Esophagus squamous epithelium (tissue), 5 donors: ENCODE measurements at places on chromosomes 12 and 14.

DNA sequence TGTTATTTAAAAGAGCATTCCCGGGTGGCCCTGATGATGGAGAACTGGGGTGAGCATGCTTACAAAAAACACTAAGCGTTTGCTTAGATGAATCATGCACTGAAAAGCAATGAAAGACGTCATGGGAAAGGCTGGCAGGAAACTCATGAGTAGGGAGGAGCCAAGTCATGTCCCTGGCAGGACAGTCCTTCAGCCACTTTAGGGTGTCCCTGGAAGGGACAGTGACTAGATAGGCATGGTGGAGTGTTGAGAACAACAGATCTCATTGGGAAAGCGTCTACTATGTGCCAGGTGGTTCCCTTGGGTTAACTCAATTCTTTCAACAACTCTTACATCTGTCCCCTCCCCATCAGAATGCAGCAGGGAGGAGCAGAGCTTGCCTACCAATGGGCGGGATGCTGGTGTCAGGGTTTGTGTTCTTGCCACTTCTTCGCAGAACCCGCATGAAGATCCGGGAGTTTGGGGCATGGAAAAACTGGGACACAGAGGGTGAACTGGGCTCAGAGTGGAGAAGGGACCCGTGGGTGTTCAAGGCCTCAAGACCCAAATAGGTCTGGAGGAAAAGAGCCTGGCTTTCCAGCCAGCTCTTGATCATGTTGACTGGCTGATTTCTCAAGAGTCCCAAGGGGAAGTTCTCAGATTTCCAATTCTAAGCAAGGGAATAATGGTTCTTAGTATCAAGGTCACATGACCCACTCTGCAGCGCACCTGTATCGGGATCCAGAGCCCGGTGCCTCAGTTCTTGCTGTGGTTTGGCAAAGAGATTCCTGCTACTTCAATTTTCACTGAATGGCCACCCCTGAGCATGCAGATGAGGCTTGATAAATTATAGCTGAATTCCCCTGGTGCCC, 653.9 kb upstream of the TBX3 start:
- peaks cover 4% of the 10 kb centered on the region for H3K27me3 ChIP-seq
- no peaks in the 10 kb centered on the region for H3K36me3 ChIP-seq
- DNase-seq, result no peak
- H3K4me1 ChIP-seq, result peaks cover 44% of the 10 kb centered on the region
- no peak overlapping the region for H3K4me3 ChIP-seq

DNA sequence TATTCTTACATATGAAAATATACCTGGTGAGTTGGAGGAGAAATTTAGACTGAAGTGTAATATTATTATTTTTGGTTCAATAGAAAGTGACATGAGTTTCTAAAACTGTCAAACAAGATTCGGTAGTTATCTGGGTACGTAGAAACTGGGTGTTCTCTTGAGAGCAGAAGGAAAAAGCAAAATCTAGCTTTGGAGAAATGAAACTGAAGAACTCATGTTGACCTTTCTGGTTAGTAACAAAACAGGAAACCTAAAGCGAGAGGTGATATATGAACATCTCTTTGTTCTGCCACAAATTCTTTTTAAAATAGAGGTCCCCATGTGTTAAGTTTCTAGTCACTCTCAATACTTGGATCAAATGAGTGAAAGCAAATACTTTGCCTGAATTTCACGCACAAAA, 401.7 kb downstream of the TRHDE start:
- no peaks in the 10 kb centered on the region for H3K4me1 ChIP-seq
- no peaks in the 10 kb centered on the region for H3K36me3 ChIP-seq
- DNase-seq, result no peak
- H3K27ac ChIP-seq, result no peak overlapping the region
- H3K27me3 ChIP-seq, result no peaks in the 10 kb centered on the region

DNA sequence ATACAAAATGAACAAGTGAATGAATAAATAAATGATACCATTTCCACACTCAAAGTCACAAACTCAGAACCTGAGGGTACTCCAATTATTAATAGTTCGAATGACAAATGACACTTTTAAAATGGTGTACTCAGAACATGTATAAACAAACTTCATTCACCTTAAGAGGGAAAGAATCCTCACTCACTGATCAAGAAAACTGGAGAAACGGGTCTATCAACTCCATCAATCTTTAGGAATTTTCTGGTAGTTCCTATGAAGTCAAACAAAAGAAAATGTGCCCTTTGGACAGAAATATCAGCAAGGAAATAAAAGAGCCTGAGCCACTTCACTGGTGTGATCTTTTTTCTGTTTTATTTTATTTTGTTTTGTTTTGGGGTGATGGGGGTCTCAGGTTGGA, 5.2 kb upstream of the NRDE2 start:
- peaks cover 3% of the 10 kb centered on the region for H3K27me3 ChIP-seq
- no peak overlapping the region for H3K4me3 ChIP-seq
- no peaks in the 10 kb centered on the region for H3K36me3 ChIP-seq
- DNase-seq, result no peak
- H3K27ac ChIP-seq, result no peak overlapping the region

DNA sequence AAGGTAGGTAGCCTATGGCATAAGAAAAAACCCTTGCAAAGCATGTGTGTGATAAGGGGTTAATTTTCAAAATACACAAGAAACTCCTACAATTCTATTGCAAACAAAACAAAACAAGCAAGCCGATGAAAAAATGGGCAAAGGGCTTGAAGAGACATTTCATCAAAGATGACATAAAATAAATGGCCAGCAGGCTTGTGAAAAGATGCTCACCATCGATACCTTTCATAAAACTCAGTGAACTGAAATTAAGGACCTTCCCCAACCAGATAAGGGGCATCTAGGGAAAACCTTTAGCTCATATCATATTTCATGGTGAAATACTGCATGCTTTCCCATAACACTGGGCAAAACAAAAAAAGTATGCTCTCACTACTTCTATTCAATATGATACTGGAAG, 131.2 kb downstream of the PPM1H start:
- H3K4me3 ChIP-seq, result no peak overlapping the region
- no peaks in the 10 kb centered on the region for H3K27me3 ChIP-seq
- DNase-seq, result no peak
- no peak overlapping the region for H3K27ac ChIP-seq

GRCh38 chr14:89760086-89760485, 194.4 kb downstream of the EFCAB11 start:
- H3K36me3 ChIP-seq, result no peaks in the 10 kb centered on the region
- no peak overlapping the region for H3K4me3 ChIP-seq
- no peak overlapping the region for H3K27ac ChIP-seq
- H3K27me3 ChIP-seq, result no peaks in the 10 kb centered on the region

- no peak overlapping the region for H3K4me3 ChIP-seq
- H3K36me3 ChIP-seq, result no peaks in the 10 kb centered on the region
- no peaks in the 10 kb centered on the region for H3K27me3 ChIP-seq
- H3K4me1 ChIP-seq, result no peaks in the 10 kb centered on the region
- no peak for DNase-seq
Measured at GRCh38 chr14:88352698-88353097, 29.6 kb upstream of the KCNK10 start.

DNA sequence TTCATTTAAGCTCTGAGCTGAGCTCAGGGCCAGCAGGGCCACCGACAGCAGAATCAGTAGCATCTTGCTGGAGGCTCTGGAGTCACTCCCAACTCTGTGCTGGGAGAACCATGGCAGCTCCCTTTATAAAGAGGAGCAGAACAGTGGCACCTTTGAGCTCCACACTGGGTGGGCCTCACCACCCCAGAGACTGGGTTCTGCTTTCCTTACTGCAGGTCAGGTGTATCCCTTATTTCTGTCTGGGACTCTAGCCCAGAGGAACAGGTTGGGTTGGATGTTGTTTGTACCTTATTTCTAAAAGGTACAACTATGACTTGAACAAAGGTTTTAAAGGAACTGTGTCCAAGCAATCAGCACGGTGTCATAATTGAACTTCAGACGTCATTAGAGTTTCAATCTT, at the start of gene PRB3:
Gene PRB3 (minus strand): TSS at position 101 of the 400 bp plus-strand sequence. CDS start 38 bp downstream, at position 63.
- H3K27me3 ChIP-seq, result no peaks in the 10 kb centered on the region
- DNase-seq, result no peak
- no peak within 1 kb of the TSS for H3K27ac ChIP-seq
- no peaks in the 10 kb centered on the region for H3K4me1 ChIP-seq

DNA sequence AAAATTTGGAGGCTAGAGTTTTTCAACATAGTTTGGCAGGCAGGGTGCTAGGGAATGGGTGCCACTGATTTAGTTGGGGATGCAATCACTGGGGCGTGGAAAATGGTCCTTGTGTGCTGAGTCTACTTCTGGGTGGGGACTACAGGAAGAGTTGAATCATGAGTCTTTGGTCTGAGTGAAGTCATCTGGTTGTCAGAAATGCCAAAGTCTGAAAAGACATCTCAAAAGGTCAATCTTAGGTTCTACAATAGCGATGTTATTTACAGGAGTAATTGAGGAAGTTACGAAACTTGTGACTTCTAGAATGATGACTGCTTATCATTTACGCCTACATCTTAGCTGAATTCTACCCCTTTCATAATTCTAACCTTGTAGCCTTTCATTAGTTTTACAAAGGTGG, 209.1 kb downstream of the NUBPL start:
- no peak for DNase-seq
- no peaks in the 10 kb centered on the region for H3K27me3 ChIP-seq
- no peak overlapping the region for H3K27ac ChIP-seq
- H3K4me3 ChIP-seq, result no peak overlapping the region
- no peaks in the 10 kb centered on the region for H3K4me1 ChIP-seq

- no peak overlapping the region for H3K4me3 ChIP-seq
- DNase-seq, result no peak
- H3K27ac ChIP-seq, result no peak overlapping the region
Measured at GRCh38 chr12:101793401-101793800, 37.4 kb downstream of the GNPTAB start.

- H3K27me3 ChIP-seq, result no peaks in the 10 kb centered on the region
- no peaks in the 10 kb centered on the region for H3K4me1 ChIP-seq
- H3K36me3 ChIP-seq, result peaks cover 1% of the 10 kb centered on the region
Measured at GRCh38 chr12:7161811-7162210, 27.7 kb upstream of the PEX5 start.

DNA sequence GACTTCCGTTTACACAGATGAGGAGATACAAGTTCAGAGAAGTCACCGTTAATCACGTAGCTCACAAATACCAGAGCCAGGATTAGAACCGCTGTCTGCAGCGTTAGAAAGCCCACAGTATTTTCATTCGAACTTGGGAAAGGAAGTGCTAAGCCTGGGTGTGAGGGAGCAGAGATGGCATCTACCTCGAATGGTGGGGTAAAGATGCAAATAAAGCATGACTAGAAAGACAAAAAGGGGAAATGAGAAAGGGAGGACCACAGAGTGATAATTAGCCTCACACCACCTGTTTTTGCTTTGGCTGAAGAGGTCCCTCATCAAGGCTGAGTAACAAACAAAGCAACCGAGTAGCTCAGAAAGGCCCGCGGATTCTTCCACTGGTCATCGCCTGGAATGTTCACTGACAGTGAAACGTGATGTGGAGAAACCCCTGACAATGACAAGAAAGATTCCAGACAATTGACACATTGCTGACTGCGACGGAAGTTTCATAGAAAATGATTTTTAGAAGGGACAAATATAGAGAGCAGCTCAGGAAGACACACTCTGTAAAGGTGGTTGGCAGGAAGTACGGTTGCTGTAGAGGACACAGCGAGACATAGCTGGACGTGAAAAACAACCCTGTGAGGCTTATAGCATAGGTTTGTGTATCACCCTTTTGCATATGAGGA, 31.5 kb upstream of the BHLHE41 start:
- no peaks in the 10 kb centered on the region for H3K36me3 ChIP-seq
- no peaks in the 10 kb centered on the region for H3K27me3 ChIP-seq
- H3K27ac ChIP-seq, result no peak overlapping the region
- H3K4me1 ChIP-seq, result peaks cover 4% of the 10 kb centered on the region
- no peak for DNase-seq

DNA sequence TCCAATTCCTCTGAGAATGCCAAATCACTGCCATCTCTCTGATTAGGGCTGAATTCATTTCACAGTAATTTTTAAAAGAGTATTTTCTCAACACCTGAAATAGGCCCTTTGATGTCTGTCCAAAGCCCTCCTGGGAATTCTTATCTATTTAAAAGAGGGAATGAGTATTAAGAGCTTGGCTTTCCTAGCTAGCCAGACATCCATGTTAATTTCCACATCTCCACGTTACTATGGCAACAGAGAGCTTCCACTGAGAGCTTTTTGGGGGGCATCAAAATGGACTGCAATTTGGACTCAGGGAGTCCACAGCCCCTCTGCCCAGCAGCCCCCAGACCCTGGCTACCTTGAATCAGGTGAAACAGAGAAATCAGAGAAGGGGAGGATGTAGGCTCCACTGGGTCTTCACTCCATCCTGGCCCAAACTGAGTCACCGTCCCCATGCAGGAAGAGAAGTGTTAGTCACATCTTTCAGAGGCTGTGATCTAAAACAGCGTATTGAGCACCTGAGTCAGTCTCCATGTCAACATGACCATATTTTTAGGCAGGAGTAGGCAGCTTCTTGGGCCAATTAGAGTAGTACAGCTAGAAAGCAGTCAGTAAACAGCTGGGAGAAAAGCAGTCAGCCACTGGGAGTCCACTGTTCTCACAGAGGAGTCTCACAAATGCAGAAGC, 7.0 kb upstream of the FICD start:
- H3K27me3 ChIP-seq, result peaks cover 22% of the 10 kb centered on the region
- no peak for DNase-seq
- no peaks in the 10 kb centered on the region for H3K36me3 ChIP-seq
- no peak overlapping the region for H3K27ac ChIP-seq
- no peak overlapping the region for H3K4me3 ChIP-seq
- H3K4me1 ChIP-seq, result peaks cover 5% of the 10 kb centered on the region

- DNase-seq, result no peak
- no peak overlapping the region for H3K4me3 ChIP-seq
- no peak overlapping the region for H3K27ac ChIP-seq
- H3K36me3 ChIP-seq, result no peaks in the 10 kb centered on the region
- H3K4me1 ChIP-seq, result no peaks in the 10 kb centered on the region
Measured at GRCh38 chr12:111063295-111064026, 143.1 kb upstream of the MYL2 start.

DNA sequence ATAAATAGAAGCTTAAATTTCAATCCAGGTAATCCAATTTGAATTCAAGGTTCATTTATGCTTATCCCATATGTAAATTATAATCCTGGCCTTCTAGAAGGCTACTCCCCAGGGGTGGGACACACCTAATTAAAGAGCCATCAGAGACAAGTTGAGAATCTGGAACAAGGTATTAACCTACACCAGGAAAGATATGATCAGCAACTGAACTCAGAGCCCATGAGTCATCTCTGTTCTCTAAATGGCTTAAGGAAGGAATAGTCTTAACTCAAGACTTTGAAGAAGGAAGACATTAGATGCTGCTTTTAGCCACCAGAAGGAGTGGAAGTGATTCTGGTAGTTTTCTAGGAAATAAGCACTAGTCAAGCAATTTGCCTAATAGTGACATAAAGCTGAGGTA, 88.0 kb downstream of the KIF21A start:
- no peak for DNase-seq
- no peak overlapping the region for H3K4me3 ChIP-seq
- no peak overlapping the region for H3K27ac ChIP-seq
- no peaks in the 10 kb centered on the region for H3K27me3 ChIP-seq
- no peaks in the 10 kb centered on the region for H3K36me3 ChIP-seq

- H3K27me3 ChIP-seq, result no peaks in the 10 kb centered on the region
- H3K36me3 ChIP-seq, result no peaks in the 10 kb centered on the region
- no peak overlapping the region for H3K4me3 ChIP-seq
- peaks cover 5% of the 10 kb centered on the region for H3K4me1 ChIP-seq
- no peak overlapping the region for H3K27ac ChIP-seq
Measured at GRCh38 chr14:88790501-88791251, 2.1 kb downstream of the EML5 start.
